Kidney glomerular epithelial cell (primary cell): ENCODE measurements at places on chromosomes 1 and 21.
A peak's percentile ranks its signal among the peaks of the same experiment; 100 is the strongest.

DNA sequence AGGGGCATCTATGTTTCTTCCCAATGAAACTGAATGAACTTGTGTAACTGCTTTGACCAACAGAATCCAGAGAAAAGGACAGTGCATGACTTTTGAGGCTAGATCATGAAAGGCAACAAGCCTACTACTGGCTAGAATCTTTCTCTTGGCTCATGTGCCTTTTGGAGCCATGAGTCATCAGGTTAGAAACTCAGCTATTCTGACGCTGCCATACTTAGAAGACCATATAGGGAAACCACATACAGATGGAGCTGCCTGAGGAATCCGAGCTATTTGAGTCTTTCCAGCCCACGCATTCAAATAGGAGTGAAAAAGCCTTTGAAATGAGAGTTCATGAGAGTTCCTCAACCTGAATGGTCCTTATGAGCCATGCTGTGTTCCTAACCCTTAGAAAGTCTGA is 738.5 kb upstream of the CHRM3 start:
- peak; percentile 96 for DNase-seq

DNA sequence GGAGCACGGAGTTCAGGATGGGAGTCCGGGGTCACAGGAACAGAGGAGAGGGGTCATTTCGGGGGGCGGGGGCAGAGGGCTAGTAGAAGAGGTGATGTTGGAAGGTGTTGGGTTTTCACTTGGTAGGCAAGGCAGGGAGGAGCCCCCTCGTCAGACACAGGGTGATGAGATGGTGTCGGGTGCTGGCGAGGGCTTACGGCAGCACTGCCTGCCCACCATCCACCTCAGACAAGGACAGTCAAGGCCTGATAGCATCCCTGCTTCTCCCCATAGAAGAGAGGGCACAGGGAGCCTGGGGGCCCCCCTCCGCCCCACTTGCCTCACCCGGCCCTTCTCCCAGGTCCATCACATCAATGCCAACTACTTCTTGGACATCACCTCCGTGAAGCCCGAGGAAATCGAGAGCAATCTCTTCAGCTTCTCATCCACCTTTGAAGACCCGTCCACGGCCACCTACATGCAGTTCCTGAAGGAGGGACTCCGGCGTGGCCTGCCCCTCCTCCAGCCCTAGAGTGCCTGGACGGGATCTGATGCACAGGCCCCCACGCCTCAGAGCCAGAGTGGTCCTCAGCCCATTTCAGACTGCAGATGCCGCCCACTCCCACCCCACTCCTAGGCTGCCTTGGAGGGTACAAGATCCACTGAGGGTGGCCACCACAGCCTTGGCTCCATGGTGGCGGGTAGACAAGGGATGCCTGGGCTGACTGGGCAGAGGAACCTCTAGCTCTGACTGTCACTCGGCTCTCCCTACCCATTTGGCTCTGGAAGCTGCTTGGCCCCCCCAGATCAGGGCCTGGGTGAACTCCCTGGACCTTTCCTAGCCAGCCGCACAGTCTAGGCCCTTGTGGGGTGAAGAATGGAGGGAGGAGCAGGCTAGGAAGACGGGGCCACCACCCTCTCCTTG is 4.3 kb upstream of the MTFR1L start:
- no peak for DNase-seq

GRCh38 chr1:204867666-204868339 is 2.9 kb upstream of the NFASC start:
- DNase-seq: no peak

- DNase-seq: no peak
Observed at GRCh38 chr1:183024317-183025009, 1.2 kb downstream of the LAMC1 start.

- DNase-seq: peak; percentile 21
Observed at GRCh38 chr1:119136401-119136800, 4.1 kb downstream of the WARS2 start.

- peak; percentile 54 for DNase-seq
Observed at GRCh38 chr1:67814121-67814772, 19.0 kb downstream of the GNG12 start.

GRCh38 chr1:7594002-7594713 is 176.9 kb upstream of the VAMP3 start:
- DNase-seq: no peak

DNA sequence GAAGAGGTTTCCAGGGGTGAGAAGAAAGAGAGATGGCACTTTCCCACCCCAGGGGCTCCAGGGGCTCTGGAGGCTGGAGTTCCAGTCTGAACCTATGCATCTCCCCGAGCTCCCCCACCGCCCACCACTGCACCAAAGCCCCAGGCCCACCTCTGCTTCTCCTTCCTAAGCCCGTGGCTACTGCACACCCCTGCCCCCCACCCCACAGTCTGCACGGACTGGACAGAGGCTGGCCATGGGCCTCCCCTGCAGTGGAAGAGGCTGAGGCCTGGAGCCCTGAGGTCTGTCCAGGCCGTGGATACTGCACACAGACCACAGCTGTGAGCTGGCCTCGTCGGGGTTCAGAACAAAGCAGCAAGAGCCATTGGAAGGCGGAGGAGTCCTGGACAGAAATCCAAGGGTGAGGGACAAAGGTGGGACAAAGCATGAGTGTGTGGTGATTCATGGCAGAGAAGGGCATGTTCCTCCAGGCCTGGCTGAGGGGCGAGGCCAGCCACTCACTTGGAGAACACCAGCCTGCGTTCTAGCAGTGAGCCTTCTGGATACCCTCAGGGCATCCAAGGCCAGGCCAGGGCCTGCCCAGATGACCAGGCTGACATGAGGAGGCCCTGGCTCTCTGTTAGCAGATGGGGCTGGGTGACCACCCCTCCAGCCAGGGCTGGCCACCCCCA is 244.8 kb upstream of the VAMP3 start:
- no peak for DNase-seq

DNA sequence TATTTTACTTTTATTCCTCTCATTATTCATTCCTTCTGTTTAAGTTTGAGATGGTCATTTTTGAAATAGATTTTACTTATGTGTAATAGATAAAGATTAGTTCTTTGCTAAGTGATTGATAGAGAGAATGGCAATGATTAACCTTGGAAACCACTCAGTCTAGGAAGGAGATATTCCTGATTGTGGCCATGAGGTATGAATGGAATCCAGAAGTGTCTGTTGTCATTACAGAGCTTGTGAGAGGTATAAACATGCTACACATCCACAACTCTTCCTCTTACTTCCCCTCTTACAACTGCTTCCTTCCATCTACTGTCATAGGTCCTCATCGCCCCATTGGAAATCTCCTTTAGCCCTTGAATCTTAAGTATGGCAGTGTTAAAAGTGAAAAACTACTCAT is 988.8 kb upstream of the B3GALT2 start:
- peak; percentile 85 for DNase-seq

DNA sequence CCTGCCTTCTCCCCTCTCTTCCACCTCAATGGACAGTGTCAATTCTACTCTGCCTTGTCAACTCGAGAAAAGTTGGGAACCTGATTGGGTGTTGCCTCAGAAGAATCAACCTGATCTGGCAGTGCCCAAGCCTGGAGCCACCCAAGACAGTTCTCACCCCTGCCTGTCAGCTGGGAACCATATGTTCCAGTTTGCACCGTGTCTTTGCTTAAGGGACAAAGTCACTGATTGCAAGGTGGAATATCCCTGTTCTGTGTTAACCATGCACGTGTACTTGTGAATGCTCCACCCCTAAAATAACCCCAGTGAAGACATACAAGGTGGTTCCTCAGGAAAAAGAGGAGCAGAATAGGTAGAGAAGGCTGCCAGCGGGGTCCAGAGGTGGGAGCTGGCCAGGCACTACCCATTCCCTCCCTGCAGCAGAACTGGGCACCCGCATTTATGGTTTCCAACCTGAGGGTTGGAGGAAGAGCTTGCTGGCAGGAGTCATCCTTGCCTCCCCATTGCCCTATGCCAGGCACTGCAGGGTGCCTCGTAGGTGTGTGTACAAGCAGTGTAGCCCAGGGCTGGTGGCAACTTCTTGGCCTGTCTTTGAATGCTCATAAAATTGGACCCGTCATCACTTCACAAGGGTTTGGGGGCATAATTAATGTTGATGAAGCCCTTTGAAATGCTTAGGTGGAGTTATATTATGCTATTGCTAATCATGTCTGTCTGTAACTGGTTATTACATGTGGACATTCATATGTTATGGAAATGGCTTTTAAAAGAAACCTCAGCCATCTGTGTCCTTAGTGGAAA is 11.3 kb downstream of the NIPAL3 start:
- DNase-seq: no peak

DNA sequence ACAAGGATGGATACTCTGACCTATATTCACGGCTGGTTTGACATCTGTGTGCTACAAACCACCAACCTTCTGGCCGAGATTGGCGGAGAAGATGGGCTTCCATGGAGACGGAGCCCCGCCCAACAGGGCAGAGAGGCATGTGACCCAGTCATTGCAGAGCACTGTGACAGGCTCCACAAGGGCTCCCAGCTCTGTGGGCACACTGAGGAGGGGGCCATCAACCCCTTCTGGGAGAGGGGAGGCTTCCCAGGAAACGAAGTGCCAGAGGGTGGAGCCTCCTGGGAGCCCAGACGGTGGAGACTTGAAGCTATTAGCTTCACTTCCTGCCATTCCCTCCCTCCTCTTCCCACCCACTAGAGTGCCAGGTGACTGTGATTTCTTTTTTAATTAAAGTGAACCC is 71.6 kb upstream of the IFFO2 start:
- no peak for DNase-seq

DNA sequence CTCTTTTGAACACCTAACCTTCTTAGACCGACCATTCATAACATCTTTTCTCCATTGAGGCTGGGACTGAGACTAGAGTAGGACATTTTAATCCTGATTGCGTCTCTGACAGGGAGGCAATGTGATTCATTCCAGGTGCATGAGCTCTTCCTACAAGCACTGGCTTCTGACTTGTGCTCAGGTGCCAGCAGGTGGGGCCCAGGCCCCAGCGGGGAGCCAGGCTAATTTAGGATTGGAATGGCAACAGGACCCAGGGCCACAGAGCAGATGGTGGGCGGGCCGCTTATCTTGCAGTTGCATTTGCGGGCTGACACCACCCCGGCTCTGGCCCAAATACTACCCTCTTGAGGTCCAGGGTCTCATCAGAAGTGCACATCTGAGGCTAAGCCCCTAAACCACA is 4.1 kb downstream of the GPA33 start:
- DNase-seq: no peak

DNA sequence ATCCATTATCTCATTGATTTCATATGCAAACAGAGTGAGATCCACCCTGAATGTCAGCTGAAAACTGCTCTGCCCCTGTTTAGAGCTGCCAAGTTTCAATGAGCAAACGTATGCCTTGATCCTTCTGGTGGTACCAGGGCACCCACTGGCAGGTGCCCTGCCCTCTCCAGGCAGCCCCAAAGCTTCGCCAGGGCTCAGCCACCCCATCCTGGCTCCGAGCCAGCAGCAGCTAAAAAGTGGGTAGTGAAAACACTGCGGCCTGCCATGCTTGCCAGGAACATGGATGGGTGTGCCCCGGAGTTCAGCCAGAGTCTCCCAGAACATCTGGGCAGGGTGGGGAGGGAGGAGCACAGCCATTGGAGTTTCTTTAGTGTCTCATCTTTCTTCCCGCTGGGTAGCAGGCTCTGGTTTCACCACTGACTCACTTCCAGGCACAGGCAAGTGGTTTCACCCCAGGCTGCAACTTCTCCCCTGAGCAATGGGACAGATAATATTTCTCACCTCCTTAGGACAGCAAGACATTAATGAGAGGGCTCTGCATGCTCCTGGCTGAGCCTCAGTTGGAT is 8.1 kb upstream of the LMX1A start:
- DNase-seq: no peak

DNA sequence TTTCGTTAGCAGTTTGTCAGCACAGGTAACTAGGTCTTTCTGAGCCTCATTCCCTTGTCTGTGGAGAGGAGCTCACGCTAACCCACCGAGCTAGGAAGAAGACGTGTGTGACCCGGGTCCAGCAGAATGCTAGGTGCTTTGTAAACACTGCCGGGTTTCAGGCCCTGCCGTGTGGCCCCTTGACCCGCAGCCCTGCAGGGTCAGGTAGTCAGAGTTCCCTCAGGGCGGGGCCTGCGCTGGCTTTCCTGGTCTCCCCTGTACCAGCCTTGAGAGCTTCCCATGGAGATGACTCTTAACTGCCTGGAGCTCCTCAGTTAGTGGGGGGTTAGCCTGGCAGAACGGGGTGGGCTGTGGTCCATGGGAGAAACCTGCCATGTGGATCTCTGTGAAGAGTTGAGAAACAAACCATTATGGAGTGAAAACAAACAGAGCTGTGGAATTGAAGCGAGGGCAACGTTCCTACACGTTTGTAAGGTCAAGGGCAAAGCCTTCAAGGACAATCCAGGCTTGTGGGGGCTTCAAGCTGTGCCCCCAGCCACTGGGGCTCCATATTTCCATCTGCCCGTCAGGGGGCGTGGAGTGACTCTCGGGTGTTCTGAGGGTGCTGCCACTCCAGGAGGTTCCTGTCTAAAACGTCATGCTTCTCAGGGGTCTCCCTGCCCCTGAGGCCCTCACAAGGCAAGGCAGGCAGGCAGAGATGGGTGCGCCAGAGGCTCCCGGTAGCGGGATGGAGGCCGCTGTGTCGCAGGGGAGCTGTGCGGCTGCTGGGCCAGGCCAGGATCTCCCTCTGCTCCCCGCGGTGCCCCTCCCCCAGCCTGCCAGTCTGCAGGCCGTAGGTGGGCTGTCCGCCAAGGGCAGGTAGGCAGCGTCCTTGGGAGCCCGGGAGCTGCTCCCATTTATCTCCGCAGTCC is 23.8 kb downstream of the LHX4 start:
- no peak for DNase-seq

- DNase-seq: peak; percentile 45
Observed at GRCh38 chr1:46526691-46527291, 24.7 kb downstream of the KNCN start.

DNA sequence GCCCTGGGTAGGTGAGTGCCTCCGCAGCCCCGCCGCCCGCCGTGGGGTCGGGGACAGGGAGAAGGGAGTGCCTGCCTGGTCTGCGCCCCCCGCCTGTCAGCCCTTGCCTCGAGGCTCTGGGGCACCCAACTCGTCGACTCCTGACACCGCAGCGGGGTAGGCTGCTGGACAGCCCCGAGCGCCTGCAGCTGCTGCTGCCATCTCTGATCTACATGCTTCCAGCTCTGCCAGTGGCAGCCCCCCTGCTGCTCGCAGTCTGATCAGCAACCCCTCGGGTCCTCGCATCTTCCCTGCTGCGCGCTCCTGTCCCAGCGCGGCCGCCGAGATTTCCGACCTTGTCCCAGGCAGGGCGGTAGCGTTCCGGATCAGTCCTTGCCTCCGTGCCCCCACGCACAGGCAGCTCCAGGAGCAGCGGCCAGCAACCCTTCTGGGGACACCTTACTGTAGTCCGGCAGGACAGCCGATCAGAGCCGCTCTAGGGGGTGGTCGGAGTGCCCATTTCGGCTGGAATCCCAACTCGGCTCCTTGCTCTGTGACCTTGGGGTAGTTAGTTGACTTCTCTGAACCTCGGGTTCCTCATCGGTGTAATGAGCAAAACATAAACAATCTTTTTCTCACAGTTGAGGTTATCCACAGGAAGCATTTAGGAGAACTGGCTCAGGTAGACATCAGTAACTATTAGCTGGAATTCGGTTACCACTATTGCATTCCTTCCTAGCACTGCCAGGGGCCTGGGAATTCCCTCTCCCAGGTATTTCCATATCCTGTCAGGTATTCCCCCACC is 540 bp downstream of the BCAN start:
- DNase-seq: no peak

- DNase-seq: no peak
Observed at GRCh38 chr1:16017461-16018303, at the start of gene HSPB7. HSPB7 (minus strand) TSS chr1:16018043; CDS start chr1:16017963, 80 bp downstream.
